Fibroblast of upper back skin (primary cell): ENCODE measurements at places on chromosomes 7 and 10.
A peak's percentile ranks its signal among the peaks of the same experiment; 100 is the strongest.

GRCh38 chr7:40095230-40095629 lies 39.2 kb downstream of the MPLKIP start:
- DNase-seq = no peak

DNA sequence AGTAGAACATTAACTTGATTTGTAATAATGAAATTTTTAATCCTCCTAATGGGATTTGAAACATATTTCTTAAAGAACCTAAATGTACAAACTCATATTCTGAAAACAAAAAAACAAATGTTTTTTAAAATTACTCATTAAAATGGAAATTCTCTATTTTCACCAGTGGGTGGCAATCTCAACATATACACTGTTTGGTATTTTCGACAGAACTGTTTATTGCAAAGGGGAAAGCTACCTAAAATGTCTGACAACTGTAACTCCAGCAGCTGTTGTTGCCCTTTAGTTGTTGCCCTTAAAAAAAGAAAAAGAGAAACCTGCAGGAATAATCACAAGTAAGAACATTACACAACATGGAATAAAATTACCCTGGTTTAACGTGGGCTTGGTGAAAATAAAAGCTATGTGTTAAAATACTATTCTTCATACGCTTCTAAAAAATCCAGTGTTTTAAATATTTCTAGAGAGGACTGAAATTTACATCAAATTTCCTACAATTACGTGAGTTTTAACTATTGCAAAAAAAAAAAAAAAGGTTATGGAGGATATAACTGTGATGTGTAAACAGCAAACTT lies 54.5 kb downstream of the COL1A2 start:
- DNase-seq = peak; percentile 53

DNA sequence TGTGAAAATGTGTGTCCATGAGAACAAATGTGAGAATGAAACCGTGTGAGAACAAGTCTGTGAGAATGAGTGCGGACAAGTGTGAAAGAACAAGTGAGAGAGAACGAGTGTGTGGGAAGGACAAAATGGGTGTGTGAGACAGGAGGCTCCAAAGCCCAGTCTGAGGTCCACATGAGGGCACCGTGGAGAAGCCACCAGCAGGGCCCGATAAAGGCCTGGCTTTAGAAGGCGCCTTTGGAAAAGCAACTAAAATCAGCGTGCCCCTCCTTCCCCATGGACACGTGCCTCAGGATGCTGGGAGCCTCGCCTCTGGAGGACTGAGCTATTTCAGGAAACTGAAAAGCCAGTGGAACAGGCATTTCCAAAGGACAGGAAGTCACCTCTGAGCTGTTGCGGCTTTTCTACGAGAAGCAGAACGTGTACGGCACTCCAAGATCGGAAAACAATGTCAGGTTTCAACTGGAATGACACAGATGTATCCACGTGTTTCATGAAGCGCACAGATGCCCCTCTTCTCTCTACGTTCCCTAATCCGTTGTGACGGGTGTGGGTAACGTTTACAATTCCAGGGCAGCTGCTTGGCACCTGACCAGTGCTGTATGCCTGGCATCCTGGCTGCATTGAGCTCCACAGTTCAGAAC lies 46.4 kb downstream of the ESYT2 start:
- peak; percentile 20 for DNase-seq

DNA sequence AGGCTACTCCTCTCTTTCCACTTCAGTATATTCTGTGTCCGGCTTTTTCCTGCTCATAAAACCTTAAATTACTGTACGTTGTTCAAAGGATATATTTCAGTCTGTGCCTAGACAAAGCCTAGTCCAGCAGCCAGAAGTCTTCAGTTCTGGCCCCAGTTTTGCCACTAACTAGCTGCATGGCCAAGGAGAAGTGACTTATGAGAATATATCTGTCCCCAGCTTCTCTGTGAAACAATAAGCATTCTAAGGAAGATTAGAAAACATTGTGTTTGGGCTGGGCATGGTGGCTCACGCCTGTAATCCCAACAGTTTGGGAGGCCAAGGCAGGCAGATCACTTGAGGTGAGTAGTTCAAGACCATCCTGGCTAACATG lies 105.0 kb upstream of the HDAC9 start:
- no peak for DNase-seq

- DNase-seq = no peak
These were observed 622.4 kb upstream of the POM121L12 start for GRCh38 chr7:52413051-52413450.

DNA sequence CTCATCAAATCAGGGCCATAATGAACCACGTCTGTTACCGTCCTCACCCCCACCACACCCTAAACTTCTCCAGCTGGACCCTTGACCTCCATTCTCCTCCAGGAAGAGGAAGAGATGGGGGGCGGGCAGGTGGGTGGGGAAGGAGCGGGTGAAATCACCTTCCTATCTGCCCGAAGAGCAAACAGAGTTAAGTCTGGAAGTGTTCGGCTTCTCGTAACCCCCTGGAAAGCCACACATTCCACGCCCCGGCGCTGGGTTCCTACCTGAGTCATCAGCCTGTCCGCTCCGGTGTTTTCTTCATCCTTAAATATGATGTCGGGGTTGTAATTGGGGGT lies 736 bp downstream of the SHH start:
- DNase-seq = no peak

GRCh38 chr7:116380025-116380424 lies 119.5 kb upstream of the CAV2 start:
- DNase-seq = peak; percentile 30

DNA sequence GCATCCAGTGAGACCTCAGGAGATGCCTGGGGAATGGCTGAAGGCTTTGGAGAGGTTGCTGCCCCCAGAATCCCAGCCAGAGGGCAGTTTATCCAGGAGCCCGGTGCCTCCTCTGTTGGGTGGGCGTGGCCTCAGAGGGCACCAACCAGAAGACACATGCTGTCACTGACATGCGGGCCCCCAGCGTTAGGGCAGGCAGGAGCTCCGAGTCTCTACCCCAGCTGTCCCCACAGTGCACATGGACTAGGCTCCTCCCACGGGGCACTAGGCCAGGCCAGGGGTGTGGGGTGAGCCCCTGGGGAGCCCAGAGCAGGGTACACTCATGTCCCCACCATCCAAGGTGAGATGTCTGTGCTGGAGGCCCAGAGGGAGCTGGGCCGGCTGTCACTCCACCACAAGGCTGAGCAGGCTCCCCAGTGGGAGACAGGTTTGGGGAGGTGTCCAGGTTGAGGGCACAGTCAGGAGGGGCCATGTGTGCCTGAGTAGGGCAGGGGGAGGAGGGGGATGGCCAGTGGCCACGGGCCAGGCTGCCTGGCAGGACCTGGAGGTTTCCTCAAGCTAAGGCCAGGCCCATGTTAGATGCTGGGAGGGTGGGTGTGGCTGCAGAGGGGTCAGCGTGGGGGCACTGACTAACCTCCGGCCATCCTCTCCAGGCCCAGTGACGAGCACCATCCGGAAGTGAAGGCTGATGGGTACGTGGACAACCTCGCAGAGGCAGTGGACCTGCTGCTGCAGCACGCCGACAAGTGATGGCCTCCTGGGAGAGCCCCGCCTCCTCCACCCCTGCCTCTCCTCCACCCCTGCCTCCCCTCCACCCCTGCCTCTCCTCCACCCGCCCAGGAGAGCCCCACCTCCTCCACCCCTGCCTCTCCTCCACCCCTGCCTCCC lies 131.3 kb downstream of the FAM53B start:
- no peak for DNase-seq

- DNase-seq = no peak
These were observed 94.0 kb downstream of the MLLT10 start for GRCh38 chr10:21628023-21628422.

DNA sequence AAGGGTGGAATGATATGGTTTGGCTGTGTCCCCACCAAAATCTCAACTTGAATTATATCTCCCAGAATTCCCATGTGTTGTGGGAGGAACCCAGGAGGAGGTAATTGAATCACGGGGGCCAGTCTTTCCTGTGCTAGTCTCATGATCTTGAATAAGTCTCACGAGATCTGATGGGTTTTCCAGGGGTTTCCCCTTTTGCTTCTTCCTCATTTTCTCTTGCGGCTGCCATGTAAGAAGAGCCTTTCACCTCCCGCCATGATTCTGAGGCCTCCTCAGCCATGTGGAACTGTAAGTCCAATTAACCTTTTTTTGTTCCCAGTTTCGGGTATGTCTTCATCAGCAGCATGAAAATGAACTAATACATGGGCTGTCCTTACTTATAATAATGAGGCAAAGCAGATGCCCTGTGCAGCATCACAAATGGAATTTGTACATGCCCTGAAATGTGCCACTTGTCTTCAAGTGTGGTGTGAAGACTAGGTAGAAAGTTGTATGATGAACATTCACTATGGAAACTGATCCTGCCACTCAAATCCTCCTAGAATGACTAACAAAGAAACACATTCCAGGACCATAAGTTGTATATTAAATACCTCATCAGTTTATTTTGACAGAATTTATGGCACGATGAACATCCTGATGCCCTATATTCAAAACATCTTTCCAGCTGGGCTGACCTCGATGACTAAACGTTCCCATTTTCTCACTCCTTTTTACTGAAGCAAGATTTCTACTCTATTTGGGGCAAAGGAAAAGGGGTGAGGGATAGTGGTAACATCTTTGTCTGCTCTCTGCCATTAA lies 122.8 kb upstream of the CTTNBP2 start:
- peak; percentile 43 for DNase-seq
